Activated CD4-positive, alpha-beta memory T cell treated with anti-CD3 and anti-CD28 coated beads for 36 hours (primary cell): ENCODE measurements at places on chromosomes 2 and 18. TPM values are rescaled to one million over a fixed set of nuclear protein-coding genes. Genes with fewer than 3 reads are reported as not detected.

Gene CYTIP
- total RNA-seq, result 369 TPM

- H3K4me3 ChIP-seq, result peak overlapping the region; percentile 81
- H3K4me1 ChIP-seq, result peaks cover 70% of the 10 kb centered on the region
- peaks cover 5% of the 10 kb centered on the region for H3K36me3 ChIP-seq
- peak; percentile 65 for DNase-seq
Measured at GRCh38 chr18:77054288-77054605, 78.3 kb downstream of the MBP start.

DNA sequence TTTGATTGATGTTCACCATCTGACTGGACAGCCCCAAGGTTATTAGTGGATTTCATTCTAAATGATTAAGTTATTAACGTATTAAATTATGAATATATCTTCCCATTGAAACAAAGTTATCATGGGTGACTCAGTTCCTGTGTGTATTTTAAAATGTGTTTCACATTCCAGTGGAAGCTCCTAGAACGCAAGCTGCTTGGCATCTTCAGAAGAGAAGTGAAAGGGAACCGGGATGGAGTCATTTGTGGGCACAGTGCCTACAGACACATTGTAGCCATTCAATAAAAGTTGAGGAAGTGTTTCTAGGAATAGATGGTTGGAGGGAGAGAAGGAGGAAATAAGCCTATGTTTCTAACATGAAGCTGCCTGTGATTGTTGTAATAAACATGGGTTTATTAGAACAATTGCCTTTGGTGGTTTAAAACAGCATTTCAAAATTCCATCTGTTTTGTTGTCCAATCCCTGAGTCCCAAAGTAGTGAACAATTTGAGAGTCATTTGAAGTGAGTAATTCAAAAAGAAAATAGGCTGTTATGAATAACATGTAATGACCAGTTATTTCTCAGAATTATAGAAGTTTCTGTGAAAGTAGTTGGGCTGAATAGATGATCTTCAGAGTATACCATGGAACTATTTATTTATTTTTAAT lies 143.5 kb downstream of the PKP4 start:
- no peaks in the 10 kb centered on the region for H3K4me1 ChIP-seq
- no peak for DNase-seq
- H3K4me3 ChIP-seq, result no peak overlapping the region
- no peak overlapping the region for H3K27ac ChIP-seq

DNA sequence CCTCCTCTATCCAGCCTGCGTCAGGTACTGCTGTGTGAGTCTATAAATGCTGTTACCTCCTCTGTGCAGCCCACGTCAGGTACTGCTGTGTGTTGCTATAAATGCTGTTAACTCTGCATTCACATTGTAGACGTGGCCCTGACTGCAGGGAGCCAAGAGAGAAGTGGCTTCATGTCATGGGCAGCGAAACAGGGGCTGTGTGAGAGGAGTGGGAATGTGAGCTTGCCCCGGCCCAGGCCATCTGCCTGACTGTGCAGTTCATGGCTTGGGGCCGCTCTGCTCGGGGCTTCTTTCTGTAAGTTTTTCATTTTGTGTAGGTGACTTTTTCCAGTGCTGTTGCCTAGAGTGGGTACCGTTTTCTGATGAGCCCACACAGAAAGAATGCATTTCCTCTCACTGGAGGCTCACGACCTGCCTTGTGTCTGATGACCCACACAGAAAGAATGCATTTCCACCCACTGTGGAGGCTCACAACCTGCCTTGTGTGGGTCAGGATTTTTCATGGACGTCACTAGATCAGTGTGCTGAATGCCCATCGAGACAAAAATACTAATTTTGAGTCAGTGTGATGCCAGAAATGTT lies 104.5 kb downstream of the SNTG2 start:
- peaks cover 16% of the 10 kb centered on the region for H3K27me3 ChIP-seq
- H3K27ac ChIP-seq, result no peak overlapping the region
- H3K4me3 ChIP-seq, result no peak overlapping the region
- H3K36me3 ChIP-seq, result no peaks in the 10 kb centered on the region
- no peaks in the 10 kb centered on the region for H3K4me1 ChIP-seq

GRCh38 chr2:60413069-60413813 lies 140.2 kb downstream of the BCL11A start:
- H3K4me1 ChIP-seq, result no peaks in the 10 kb centered on the region
- H3K27ac ChIP-seq, result no peak overlapping the region
- H3K36me3 ChIP-seq, result no peaks in the 10 kb centered on the region
- H3K4me3 ChIP-seq, result no peak overlapping the region
- H3K27me3 ChIP-seq, result peaks cover 6% of the 10 kb centered on the region

Gene GALR1
- not detected for total RNA-seq

- no peak overlapping the region for H3K27ac ChIP-seq
- no peaks in the 10 kb centered on the region for H3K36me3 ChIP-seq
- peak; percentile 3 for DNase-seq
- no peaks in the 10 kb centered on the region for H3K4me1 ChIP-seq
Measured at GRCh38 chr2:240955306-240956170, 42.9 kb upstream of the SNED1 start.

Gene EMILIN2
- total RNA-seq, result 18.7 TPM

- H3K27ac ChIP-seq, result no peak overlapping the region
- DNase-seq, result no peak
- peaks cover 3% of the 10 kb centered on the region for H3K27me3 ChIP-seq
- no peak overlapping the region for H3K4me3 ChIP-seq
Measured at GRCh38 chr2:650343-651310, 26.6 kb downstream of the TMEM18 start.

Gene SLC9A2
- not detected for total RNA-seq

Gene POTEC
- total RNA-seq, result not detected

- DNase-seq, result no peak
- H3K27me3 ChIP-seq, result peaks cover 1% of the 10 kb centered on the region
- no peak overlapping the region for H3K4me3 ChIP-seq
- no peak overlapping the region for H3K27ac ChIP-seq
- no peaks in the 10 kb centered on the region for H3K36me3 ChIP-seq
- H3K4me1 ChIP-seq, result no peaks in the 10 kb centered on the region
Measured at GRCh38 chr18:2201036-2201600, 370.2 kb downstream of the METTL4 start.
